ENCODE measurements at places on chromosomes 3 and 15.

DNA sequence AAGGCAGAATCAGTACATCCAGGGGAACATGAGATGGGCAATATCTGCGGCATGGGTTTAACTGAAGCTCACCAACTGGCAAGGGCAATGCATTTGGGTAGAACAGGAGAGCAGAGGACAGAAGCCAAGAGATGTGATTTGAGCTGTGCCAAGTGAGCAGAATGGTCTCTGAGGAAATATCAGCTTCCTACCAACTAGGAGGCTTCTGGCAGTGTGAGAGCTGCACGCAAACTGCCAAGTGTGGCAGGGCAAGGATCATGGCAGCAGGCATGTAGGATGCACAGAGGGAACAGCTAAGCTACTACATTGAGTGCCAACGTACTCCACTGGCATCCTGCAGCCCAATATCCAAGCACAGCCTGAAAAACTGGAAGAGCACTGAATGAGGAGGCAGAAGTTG, 1036.5 kb downstream of the TUSC7 start:
- no peak for DNase-seq

GRCh38 chr3:16258866-16259265, 5.9 kb downstream of the DPH3 start:
- no peak for DNase-seq

GRCh38 chr15:55528812-55529211, 20.8 kb upstream of the DNAAF4 start:
- DNase-seq = no peak

DNA sequence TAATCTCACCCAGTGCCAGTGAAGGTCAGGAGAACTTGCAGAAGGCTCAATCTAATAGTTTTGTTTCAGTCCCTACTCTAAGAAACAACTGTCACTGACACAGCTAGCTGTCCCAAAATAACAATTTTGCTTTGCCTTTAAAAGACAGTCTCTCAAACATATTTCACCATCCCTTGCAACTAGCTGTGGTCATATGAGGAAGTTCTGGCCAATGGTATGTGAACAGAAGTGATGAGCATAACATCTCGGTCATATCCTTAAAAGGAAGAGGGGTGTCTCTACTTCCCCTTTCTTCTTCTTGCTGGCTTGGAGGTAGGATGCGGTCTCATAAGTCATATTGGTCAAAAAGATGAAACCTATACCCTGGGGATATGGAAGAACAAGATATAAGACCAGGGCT, 198.1 kb downstream of the NEK10 start:
- peak; percentile 7 for DNase-seq

DNA sequence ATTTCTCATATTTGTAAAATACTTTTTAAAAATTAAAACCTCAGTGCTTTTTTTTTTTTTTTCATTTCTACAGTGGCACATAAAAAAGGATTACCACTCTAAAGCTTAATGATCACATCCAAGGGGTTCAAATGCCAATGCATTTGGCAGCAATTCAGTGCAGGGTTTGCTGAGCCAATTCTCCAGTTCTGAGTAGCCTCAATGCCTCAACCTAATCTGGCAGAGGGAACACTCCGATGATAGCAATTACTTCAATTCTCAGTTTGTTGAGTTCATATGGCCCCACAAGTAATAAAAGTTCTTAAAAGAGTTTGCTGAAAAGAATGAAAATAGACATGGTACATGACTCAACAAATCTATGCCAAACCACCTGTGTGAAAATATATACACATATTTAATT, 79.3 kb upstream of the RBMS3 start:
- DNase-seq = no peak

DNA sequence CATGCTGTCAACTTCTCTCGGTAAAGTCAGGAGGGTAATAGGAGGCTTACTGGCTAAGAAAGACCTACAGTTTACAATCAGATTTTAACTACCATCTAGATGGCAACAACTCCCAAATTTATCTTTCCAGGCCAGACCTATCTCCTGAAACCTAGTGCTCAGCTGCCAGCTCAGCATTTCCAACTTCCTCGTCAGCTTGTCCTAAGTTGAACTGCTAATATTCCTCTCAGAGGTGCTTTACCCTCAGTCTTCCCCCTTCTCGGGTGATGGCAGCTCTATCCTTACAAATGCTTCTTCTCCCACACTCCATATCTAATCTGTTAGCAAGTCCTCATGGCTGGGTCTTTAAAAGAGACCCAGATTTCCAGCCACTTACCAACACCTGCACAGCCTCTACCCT, 36.9 kb upstream of the UBE2E2 start:
- no peak for DNase-seq

DNA sequence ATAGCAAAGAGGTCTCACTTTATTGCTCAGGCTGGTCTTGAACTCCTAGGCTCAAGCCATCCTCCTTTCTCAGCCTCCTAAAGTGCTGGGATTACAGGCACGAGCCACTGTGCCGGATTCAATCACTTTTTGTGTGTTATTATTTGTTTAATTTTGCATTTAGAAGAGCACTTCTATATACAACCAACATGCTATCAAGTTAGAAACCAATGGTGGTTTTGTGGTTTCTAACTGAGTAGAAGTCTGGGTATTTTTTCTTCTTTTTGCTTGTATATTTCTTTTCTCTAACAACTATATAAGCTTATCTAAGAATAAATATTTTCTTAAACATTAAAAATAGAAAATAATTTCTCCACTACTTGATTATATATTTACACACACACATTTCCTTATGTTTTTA, 86.7 kb downstream of the PEAK1 start:
- DNase-seq = no peak

DNA sequence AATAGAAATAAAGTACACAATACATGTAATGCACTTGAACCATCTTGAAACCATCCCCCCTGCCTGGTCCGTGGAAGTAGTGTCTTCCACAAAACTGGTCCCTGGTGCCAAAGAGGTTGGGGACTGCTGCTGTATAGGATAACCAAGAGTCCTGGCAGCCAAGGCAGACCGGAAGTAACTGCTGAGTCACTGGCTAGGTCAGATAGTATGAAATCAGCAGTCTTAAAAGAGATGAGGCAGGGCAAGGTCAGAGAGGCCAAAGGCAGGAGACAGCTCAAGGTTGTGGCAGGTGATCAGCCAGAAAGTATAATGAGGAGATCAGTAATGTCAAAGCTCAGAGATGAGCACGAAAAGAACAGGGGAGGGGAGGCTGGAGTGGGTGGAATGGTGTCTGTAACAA, 60.2 kb downstream of the MAP3K13 start:
- DNase-seq = no peak

DNA sequence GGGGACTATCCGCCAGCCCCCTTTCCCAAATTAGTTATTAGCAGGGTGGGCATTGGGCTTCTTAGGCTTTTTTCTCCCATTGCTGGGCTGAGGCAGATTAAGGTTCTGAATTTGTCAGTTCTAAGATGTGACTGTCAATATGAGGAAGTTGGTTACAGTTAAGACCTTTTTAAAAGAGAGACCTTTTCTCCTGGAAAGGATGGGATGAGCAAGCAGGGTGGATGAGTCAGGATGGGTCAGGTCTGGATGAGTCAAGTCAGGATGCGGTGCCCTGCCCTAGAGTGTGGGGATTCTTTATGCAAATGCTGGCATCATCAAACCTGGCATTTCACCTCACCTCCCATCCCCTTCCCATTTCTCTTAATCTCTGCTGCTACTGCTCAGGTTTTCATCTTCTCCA, 1.9 kb downstream of the AEN start:
- DNase-seq = no peak

GRCh38 chr3:51671734-51672475, 853 bp downstream of the TEX264 start:
- DNase-seq = peak; percentile 28

DNA sequence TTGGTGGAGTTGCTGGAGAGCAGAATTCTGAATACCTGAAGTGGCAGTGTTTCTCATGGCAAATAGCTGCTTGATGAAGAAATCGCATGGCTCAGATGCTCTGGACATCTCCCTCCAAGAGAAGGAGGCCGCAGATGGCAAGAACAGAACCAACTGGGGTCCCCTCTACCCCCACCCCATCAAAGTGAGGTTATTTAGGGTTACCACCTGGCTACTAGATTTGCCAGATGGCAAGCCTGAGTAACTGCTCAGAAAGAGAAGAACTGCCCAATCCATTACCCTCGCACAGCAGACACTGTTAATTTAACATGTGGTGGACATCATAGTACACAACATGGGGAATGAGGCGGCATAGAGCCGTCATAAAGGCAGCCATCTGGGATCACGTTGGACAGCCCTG, 30.5 kb upstream of the LIPC start:
- no peak for DNase-seq

- DNase-seq = no peak
Measured at GRCh38 chr3:124858275-124858674, 28.9 kb downstream of the ITGB5 start.

DNA sequence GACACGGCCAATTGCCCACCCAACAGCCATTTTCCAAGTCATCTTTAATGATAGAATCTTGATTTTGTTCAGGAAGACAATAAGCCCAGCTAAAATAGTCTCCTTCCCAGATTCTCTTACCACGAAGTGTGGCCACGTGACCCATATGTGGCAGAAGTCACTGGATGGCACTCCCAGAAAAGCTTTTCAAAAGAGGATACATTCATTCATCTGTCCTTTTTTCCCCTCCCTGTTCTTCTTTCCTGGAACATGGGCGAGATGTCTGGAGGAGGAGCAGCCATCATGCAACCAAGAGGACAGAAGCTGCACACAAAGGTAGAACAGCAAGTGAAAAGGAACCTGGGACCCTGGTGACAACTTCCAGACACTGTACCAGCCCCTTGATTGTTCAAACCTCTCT, 174.7 kb downstream of the UACA start:
- DNase-seq = no peak

DNA sequence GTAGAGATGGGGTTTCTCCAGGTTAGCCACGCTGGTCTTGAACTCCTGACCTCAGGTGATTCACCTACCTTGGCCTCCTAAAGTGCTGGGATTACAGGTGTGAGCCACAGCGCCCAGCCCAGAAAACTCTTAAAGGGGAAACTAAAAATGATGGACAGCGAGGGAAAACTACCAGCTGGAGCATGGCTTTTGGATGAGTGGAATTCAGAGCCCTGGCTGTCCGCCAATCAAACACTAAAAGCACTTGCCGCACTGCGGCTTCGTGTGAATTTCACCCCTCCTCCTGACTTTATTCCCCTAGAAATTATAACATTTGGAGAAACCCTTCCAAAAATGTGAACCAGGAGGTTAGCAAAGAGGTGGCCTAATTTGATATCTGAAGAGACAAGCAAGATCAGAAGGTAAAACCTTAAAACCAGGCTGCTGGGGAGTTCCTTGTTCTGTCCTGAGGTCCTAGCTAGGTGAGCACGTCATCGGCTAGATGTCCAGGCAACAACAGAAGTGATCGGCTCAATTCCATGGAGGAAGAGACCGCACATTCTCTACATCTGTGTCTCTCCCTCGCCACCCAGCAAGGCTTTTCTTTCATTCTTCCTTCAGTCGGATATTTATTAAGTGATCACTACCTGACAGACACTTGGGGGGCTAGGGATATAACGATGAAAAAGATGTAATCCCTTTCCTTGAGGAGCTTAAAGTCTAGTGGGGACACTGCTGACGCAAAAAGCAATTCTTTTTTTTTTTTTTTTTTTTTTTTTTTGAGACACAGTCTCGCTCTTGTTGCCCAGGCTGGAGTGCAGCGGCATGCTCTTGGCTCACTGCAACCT, 1.7 kb downstream of the TM4SF19 start:
- no peak for DNase-seq

DNA sequence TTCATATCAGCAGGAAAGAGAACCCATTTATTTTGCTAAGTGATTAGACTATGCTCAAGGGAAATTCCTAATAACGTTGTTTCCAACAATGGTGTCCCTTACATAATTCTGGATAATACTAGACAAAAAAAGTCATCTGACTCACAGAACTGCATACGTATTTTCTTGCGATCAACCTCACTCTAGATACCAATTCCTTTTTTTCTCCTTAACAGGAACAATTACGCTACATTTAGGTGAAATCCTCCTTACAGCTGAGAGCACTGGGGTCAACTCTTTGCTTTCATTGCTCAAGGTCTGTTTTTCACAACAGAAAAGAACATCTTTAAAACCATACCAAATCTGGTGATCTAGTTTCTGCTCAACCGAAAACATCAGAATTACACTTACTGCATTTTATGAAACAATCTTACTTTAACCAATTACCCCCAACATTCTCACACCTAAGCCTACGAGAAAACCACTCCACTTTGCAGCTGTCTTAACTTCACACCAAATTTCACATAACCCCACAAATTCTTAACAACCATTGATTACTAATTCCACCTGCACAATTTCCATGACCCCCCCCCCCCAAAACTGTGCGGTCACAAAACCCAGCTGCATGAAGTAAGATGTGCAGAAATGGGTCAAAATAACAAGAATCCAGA, 61.2 kb upstream of the ICE2 start:
- no peak for DNase-seq

DNA sequence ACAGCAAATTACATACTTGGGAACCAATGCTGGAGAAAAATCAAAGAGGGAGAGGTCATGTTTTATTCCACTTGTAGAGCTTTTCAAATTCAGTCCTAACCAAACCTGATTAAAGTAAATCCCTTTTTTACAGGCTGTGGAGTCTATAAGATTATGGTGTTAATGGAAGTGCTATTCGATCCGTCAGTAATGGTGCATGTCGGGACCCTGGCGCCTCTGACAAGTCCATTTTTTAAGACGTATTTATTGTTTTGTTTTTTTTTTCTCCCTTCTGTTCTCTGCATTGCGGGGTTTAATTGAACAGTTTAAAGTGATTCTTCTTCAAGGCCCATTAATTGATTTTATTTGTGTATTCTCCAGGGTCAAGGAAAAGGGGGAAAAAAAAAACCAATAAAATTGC, 725.9 kb downstream of the TUSC7 start:
- DNase-seq = no peak

DNA sequence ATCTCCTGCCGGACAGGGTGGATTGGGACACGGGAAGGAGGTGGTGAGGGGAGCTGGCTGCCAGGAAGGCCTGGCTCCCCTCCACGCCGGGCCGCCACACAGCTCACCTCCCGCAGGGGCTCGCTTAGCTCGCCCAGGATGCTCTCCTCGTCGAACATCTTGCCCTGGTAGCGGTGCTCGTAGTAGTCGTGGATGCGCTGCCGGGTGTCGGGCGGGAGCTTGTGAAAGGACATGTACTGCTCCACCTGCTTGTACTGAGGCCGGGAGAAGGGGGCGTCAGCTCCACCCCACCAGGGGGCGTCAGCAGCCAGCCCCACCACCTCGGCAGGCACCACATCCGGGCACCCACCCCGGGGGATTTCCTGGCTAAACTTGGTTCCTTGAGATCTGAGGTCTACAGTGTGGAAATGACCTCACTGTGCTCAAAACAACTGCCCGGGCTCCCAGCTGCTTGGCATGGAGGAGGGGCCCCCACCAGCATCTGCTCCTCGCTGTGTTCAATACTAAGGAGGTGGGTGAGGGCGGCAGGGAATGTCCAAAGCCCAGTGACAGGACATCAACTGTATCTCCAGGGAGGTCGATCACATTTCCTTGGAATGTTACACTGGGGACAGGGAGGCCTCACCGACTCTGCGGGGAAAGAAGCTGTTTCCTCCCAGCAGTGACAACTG, 43.4 kb downstream of the HCN4 start:
- DNase-seq = no peak

Data from KG1 (cell line).